ENCODE measurements at places on chromosomes 1 and 21.

GRCh38 chr1:201606623-201607022 lies 67.7 kb downstream of the NAV1 start:
- DNase-seq, result no peak

GRCh38 chr1:44932151-44932550 lies 54.2 kb downstream of the EIF2B3 start:
- no peak for DNase-seq

GRCh38 chr1:115423776-115424175 lies 85.7 kb upstream of the NGF start:
- DNase-seq, result no peak

DNA sequence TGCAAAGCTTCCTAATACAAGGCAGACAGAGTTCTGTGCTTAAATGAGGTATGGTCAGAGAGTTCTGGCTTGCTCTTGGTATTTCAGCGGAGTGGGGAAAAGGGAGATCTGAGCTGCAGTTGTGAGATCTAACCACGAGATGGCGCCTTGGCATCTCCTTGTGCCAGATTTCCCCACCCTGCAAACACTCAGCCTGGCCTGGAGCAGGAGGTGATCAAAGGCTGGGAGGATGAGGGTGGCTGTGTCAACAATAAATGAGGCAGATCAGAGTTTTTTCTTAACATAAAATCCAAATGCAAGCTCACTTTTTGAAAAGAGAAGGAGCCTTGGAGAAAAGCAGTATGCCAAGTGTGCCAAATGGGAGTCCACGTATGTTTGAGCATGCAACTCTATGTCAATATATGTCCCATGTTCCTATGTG lies 4.1 kb upstream of the TFAP2E start:
- peak; percentile 94 for DNase-seq

GRCh38 chr1:19222979-19223824 lies 13.1 kb upstream of the UBR4 start:
- no peak for DNase-seq

- no peak for DNase-seq
These were observed 15.2 kb upstream of the FCRLA start for GRCh38 chr1:161691846-161692245.

Data from eye (tissue), 1 donor.